ENCODE measurements at places on chromosomes 3 and 15.

DNA sequence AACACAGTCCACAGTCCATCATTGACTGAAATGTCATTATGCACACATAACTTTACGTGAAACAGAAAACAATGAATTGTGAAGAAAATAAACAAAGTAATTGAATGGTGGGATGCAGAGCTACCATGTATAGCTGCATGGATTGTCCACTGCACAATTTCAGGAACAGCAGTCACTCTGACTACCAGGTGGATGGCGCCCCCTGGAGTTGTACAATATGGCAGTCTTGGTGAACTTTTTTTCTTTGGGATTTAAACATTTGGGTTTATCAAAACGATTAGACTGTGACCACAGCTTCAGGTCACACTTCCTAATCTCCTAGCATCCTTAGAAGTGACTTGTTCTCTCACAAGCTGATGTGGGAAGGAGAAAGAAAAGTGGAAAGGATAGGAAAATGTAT is 48.9 kb upstream of the TCF12 start:
- no peak for DNase-seq

DNA sequence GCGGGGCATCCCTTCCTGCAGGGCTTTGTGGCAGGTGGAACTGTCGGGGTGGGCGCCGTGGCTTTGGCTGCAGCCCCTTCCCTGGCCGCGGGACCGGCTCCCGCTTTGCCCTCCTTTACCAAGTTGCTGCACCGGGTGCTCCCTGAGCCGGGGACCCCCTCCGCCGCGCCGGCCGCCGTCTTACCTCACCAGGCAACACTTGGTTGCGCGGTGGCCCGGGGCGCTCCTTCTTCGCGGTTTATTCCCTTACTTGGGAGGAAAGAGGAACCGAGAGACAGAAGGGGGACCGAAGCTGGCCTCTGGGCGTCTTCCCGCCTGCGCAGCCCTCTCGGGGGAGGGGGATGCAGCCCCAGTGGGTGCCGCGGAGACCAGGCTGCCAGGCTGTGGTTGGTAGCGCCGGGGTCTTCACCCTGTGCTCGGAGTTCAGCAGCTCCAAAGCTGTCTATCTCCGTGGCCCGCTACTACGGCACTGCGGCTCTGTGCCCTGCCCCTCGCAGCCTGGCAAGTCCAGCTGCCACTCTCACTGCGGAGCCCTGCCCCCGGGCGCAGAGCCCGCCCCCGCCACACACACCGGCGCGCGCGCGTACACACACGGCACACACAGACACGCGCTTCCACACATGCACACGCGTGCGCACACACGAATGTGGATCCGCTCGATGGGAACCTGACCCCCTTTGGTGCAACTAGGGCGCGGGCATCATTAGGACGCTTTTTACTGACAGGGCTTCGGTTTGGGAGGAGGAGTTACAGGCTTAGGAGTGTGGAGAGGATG is at the start of gene DGKG:
TSS of gene DGKG (minus strand) at position 473 of the 775 bp plus-strand sequence. CDS start 41,775 bp downstream, outside the sequence.
- peak; percentile 56 for DNase-seq

DNA sequence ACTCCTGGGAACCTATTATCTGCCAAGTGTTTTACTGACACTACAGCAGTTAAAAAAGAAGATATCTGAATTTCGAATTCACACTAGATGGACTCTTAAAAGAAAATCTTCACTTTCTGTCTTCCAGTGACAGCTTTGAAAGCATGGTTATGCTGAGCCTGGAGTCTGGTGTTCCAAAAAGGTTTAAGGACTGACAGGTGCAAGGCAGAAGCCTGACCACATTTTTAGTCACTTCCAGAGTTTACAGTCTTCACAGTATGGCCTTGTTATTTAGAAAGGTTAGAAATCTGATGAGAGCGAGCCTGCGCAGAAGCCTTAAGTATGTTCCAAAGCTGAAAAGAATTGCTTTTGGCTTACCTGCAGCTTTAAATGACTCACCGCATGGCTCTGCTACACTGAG is 59.9 kb downstream of the ETV5 start:
- DNase-seq: no peak

GRCh38 chr3:179512378-179512777 is 50.3 kb upstream of the ACTL6A start:
- no peak for DNase-seq

- no peak for DNase-seq
These were observed 108.8 kb downstream of the IL12A start for GRCh38 chr3:160097478-160097877.

DNA sequence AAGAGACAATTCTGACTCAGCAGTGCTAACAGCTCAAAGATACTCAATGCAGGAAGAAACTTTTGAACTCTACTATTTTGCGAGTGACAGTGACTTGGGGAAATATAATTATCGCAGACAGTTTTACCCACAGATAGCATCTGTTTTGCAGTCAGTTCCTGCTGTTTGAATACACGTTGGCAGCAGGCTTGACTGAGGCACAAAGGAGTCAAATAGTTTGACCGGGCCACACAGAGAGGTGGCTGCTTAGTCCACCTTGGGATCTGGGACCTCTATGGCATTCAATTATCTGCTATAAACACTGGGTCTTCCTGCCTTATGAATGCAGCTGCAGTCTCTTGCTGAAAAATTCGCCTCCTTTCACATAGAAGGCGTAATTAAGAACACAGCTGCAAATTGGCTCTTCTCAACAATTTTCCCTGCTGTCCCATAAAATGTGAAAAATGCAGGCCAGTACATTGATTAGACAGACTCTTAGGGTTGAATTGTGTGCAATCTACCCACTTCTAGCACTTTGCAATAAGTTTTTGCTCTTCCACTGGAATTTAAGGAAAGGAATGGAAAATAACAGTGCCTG is 56.5 kb downstream of the OTOL1 start:
- DNase-seq: no peak

- DNase-seq: no peak
These were observed 4.1 kb downstream of the CCDC12 start for GRCh38 chr3:46972396-46972795.

GRCh38 chr3:126021224-126021623 is 52.2 kb downstream of the ROPN1B start:
- DNase-seq: peak; percentile 25

- peak; percentile 88 for DNase-seq
These were observed 6.1 kb upstream of the DUSP7 start for GRCh38 chr3:52062505-52062904.

GRCh38 chr15:60237446-60237845 is 160.3 kb downstream of the ANXA2 start:
- DNase-seq: no peak

GRCh38 chr15:24944954-24945353 is 9.8 kb upstream of the SNRPN start:
- DNase-seq: no peak

- DNase-seq: peak; percentile 61
These were observed 188.7 kb downstream of the THRB start for GRCh38 chr3:24305795-24306467.

GRCh38 chr3:112643621-112644240 is 2.8 kb upstream of the CCDC80 start:
- no peak for DNase-seq

- DNase-seq: no peak
These were observed 551.2 kb downstream of the MECOM start for GRCh38 chr3:169112153-169112892.

- DNase-seq: peak; percentile 48
These were observed 41.1 kb upstream of the PLXNA1 start for GRCh38 chr3:126941721-126942270.

- DNase-seq: peak; percentile 31
These were observed 45.5 kb downstream of the PCSK6 start for GRCh38 chr15:101444015-101444414.

DNA sequence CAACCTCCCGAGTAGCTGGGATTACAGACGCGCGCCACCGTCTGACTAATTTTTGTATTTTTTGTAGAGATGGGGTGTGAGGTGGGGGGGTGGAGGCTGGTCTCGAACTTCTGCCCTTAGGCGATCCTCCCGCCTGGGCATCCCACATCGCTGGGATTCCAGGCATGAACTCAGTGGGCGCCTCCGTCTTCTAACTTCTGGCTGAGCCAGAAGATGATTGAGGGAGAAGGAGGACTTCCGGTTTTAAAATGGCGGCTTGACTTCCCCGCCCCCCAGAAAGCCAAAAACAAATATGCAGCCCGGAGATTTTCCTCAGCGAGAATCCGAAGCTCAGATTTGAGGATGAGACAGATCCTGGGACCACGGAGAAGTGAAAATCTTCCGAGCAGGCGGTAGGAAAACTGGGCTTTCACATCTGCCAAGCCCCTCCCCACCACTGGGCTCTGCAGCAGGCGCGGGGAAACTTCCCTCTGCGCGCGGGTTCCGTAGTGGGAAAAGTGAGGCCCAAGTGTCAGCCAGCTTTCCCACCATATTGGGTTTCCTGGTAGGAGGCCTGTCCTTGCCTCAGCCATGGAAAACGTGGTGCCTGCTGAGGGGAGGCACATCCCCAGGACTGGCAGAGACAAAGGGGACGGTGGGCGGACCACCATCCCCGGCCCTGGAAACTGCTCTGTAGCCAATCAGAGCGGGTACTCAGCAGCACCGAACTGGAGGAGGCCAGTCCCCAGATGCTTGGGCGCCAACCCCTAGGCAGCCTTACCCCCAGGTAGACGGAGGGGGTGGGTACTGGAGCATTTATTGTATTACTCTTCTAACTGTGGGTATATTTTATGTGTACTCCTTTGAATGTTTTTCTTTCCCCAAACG is 17.3 kb downstream of the CHST14 start:
- DNase-seq: no peak

GRCh38 chr3:30810625-30811024 is 83.8 kb downstream of the GADL1 start:
- DNase-seq: no peak

DNA sequence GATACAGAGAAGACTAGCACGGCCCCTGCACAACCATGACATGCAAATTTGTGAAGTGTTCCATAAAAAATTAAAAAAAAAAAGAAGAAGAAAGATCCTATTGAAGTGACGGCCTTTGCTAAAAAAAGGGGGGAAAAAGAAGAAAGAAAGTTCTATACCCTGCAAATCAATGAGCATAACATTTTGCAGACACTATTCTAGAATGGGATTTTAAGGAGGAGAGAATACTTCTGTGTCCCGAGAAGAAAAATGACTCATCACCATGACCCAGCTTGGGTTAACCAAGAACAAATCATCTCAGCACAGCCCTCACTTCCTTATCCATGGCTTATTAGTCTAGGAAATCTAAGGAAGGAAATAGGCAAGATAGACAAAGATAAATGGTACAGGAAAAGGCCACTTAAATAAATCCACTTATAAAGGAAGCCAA is 7.4 kb upstream of the SH3BP5 start:
- DNase-seq: no peak

GRCh38 chr3:71754610-71755253 is 1.1 kb downstream of the GPR27 start:
- DNase-seq: no peak

- DNase-seq: no peak
These were observed 207.3 kb downstream of the ARRDC4 start for GRCh38 chr15:98167722-98168268.

GRCh38 chr15:41281236-41281635 is 50.2 kb downstream of the CHP1 start:
- no peak for DNase-seq

DNA sequence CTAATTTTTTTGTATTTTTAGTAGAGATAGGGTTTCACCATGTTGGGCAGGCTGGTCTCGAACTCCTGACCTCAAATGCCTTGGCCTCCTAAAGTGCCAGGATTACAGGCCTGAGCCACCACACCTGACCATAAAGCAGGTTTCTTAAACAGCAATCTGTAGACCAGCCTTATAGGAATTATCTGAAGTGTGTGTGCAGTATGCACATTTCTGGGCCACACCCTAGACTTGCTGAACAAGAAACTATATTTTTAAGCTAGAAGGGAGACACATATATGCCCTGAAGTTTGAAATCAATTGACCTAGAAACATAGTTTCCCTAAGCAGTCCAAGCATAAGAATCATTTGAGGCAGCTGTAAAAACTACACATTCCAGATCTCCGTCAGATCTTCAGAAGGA is 805.7 kb downstream of the TUSC7 start:
- DNase-seq: no peak

DNA sequence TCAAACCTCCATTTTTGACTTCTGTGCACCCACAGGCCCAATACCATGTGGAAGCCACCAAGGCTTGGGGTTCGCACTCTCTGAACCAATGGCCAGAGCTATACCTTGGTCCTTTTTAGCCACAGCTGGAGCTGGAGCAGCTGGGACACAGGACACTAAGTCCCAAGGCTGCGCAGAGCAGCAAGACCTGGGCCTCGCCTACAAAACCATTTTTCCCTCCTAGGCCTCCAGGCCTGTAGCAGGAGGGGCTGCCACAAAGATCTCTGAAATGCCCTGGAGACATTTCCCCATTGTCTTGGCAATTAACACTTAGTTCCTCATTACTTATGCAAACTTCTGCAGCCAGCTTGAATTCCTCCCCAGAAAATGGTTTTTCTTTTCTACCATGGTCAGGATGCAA is 81.3 kb downstream of the ZMAT3 start:
- DNase-seq: no peak

- no peak for DNase-seq
These were observed 11.3 kb downstream of the TMEM266 start for GRCh38 chr15:76070921-76071635.

DNA sequence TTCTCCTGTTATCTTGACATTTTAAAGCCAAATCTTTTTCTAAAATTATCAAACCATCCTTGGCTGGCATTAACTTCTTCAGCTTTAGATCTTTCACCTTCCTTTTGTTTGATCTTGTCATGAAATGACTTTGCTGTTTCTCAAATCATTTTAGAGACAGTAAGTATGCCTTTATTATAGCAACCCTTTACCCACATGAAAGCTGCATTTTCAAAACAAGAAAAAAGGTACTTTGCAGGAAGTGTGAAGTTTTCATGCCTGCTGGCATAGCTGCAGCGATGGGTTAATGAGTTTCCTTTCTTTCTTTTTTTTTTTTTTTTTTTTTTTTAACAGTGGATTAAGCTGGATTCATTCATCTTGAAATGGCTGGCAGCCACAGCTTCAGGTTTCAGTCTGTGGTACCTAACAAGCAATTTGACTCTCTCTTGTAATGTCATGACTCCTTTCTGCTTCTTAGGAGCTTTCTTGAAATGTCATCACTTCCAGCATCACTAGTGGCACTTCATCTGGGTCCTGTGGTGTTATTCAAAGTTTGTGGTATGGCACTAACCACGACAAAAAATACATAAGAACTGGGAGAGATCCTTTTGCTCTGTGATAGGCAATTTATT is 18.8 kb downstream of the SLC25A26 start:
- no peak for DNase-seq

DNA sequence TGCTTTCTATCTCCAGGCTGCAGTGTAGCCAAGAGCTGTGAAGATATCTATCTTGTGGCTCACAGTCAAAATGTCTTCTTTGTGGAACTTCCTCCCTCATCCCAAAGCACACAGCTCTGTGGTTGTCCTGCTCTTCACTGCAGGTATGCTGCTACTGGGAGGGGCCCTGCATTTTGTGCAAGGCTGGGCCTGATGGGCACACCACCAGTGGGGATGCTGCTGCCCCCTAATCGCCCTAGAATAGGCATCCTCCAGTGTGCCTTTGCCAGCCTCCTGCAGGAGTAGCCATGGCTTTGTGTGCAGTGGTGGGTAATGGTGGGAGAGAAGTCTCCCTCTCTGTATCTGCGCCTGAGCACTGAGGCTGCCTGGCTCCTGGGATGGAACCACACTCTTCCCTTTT is 297.3 kb downstream of the DOCK3 start:
- no peak for DNase-seq

GRCh38 chr3:76132154-76132470 is 346.8 kb upstream of the ZNF717 start:
- DNase-seq: no peak
